Fibroblast of gingiva (primary cell): ENCODE measurements at places on chromosomes 2 and 18.

GRCh38 chr18:28768791-28769768 lies 592.1 kb upstream of the CDH2 start:
- peak; percentile 46 for DNase-seq

GRCh38 chr2:212595036-212595654 lies 56.5 kb upstream of the ERBB4 start:
- peak; percentile 15 for DNase-seq

GRCh38 chr2:58261209-58261608 lies 20.1 kb upstream of the FANCL start:
- no peak for DNase-seq

DNA sequence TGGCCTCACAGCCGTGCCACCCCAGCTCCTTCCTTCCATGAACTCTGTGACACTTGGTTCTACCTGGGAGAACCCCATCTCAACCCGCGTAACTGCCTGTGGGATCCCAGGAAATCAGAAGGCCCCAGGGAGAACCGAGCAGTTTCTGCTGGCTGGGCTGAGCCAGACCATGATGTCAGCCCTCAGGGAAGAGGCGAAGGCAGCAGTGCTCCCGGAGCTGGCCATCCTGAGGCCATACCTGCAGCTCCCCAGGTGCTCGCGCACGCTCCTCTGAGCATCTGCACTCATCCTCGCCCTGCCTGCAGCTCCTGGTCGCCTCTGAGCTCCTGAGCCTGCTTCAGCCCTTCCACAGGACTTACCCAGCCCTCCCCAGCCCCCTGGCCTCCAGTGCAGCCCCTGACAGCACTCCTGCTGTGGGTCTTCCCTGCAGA lies 186.1 kb downstream of the SEPTIN10 start:
- DNase-seq: no peak
